CD4-positive, alpha-beta T cell (primary cell): ENCODE measurements at places on chromosomes 7 and 10. TPM values are rescaled to one million over a fixed set of nuclear protein-coding genes. Genes with fewer than 3 reads are reported as not detected.

DNA sequence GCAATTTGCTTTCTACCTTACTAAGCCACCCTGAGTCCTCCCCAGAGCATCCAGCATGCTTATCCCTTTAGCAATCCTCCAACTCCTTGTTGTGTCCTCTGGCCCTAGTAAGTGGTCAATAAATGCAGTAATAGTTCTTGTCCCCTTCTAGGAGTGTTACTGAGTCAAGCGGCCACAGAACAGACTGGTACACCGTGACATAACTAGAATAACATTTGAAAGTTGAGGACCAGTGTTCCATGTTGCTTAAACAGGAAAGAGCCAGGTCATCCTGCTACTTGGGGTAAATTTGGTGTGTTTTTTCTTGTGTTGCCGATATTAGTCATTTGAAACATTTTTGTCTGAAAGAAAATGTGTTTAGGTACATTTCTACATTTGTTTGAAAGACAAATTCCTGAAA, 4.8 kb upstream of the CDK6 start:
- no peak for DNase-seq

DNA sequence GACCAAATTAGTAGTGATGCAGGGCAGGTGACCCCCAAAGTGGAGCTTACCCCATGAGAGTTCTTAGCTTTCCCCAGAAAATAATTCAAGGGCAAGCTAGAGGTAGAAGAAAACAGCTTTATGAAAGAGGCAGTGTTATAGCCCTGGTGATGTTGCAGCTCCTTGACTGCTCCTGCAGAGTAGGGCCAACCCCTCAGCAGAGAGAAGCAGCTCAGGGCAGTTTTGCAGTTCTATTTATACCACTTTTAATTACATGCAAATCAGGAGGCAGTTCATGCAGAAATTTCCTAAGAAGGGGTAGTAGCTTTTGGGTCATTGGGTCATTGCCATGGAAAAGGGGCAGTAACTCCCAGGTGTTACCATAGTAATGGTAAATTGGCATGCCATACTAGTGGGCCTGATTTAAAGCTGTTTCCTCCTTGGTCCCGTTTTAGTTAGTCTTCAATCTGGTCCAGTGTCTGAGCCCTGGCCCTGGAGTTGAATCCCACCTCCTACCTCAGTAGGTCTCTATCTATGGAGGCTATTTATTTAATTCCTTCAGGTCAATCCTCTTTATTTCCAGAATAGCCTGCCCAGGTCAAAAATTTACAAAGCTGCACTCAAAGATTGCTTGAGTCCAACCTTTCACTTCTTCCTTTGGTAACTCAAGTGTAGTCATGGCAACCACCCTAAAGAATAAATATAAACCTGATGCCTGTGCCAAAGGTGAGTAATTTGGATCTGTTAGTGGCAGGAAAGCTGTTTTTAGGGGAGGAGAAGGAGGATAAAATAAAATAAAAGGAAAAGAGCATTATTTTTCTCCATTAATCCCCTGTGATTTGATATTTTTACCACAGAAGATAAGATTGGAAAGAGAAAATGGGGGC, 29.5 kb downstream of the PLXDC2 start:
- no peak for DNase-seq

GRCh38 chr7:150801946-150802771, 1.6 kb downstream of the TMEM176A start:
- DNase-seq = no peak

GRCh38 chr7:33423646-33424020, 294.3 kb downstream of the BBS9 start:
- no peak for DNase-seq

DNA sequence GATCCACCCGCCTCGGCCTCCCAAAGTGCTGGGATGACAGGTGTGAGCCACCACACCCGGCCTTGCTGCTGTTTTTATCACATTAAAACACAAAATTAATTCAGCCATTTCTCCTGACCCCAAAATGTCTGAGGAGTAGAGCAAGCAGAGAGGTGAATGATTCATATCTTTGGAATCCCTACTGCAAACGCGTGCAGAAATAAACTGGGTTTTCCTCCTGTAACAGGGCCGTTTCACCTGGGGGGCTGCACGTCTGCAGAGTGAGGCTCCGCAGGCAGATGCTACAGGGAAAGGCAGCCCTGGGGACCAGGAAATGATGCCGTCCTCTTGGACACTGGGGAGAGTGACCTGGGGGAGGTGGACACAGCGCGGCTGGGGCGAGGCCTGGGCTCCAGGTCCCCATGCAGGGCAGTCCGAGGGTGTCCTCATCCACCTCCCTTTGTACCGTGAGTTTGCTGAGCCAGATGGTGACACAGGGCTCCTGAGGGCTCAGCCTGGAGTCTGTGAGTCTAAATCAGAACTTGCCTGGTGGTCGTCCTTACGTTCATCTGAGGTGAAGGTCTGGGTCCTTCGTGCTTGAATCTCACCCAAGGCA, 41.9 kb downstream of the PDGFA start:
- DNase-seq = no peak

DNA sequence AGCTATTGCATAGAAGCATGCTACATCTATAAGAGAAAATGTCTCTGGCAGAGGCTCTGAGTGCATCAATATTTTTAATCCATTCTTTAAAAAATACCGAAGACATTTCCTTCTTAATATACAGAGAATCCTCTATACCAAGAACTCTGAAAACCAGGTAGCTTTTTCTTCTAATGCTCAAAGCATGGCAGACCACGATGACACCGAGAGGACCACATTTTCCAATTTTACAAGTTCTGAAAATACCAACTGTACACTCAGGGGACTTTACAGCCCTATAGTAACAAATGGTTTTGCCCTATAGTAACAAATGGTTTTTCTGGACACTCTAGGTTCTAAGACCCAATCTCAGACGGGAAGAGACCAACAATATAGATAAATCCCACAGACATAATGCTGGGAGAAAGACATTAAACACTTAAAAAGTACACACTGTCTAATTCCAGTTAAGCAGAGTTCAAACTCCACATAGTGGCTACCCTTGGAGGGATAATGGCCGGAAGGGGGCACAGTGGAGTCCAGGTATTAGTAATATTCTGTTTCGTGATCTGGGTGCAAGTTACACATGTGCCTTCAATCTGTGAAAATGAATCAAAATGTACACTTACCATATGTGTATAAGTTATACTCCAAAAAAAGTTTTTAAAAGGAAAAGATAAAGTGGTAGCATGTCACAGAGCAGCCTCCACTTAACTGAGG, 26.2 kb downstream of the CCDC6 start:
- no peak for DNase-seq

GRCh38 chr7:142327628-142328405, 70.0 kb upstream of the PRSS58 start:
- no peak for DNase-seq

- no peak for DNase-seq
These were observed 58.7 kb upstream of the GDF10 start for GRCh38 chr10:47241256-47241655.

Gene PNLIP
- total RNA-seq = not detected

- no peak for DNase-seq
These were observed 3.0 kb downstream of the GDI2 start for GRCh38 chr10:5810225-5810624.

Gene NACAD
- total RNA-seq = 0.14 TPM

- DNase-seq = no peak
These were observed 30.5 kb upstream of the GHITM start for GRCh38 chr10:84108797-84109196.

GRCh38 chr7:24706211-24707170, 50.8 kb downstream of the GSDME start:
- DNase-seq = no peak

DNA sequence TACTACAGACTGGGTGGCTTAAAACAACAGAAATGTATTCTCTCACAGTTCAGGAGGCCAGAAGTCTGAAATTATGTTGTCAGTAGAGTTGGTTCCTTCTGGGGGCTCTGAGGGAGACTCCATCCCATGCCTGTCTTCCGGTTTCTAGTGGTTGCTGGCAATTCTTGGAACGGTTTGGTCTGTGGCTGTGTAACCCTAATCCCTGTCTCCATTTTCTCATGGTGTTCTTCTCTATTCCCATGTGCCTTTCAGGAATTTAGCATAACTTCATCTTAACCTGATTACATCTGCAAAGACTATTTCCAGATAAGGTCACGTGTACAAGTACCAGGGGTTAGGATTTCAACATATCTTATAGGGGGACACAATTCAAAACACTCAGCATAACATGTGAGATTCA, 73.2 kb downstream of the FAM241B start:
- no peak for DNase-seq

DNA sequence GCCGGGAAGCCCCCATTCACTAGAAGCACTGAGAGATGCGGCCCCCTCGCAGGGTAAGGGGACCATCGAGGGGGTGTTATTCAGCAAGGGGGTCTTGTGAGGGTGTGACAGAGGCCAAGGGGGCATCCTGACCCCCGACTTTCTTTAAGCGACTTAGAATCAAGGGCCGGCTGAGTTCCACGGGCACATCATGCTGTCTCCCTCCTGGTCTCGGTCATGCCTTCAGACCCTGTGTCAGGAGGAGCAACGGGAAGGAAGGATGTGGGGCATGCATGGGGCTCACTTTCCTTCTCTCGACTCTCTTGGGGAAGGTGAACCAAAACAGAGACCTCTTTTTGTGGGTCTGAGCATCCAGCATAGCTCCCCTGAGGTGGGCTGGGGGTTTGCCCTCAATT, 2.5 kb downstream of the ACSL5 start:
- DNase-seq = no peak

- DNase-seq = no peak
These were observed 71.5 kb downstream of the CARD11 start for GRCh38 chr7:2971914-2972834.

GRCh38 chr10:129048513-129048912, 418.5 kb upstream of the MGMT start:
- no peak for DNase-seq

Gene GPR15LG
- total RNA-seq = not detected

DNA sequence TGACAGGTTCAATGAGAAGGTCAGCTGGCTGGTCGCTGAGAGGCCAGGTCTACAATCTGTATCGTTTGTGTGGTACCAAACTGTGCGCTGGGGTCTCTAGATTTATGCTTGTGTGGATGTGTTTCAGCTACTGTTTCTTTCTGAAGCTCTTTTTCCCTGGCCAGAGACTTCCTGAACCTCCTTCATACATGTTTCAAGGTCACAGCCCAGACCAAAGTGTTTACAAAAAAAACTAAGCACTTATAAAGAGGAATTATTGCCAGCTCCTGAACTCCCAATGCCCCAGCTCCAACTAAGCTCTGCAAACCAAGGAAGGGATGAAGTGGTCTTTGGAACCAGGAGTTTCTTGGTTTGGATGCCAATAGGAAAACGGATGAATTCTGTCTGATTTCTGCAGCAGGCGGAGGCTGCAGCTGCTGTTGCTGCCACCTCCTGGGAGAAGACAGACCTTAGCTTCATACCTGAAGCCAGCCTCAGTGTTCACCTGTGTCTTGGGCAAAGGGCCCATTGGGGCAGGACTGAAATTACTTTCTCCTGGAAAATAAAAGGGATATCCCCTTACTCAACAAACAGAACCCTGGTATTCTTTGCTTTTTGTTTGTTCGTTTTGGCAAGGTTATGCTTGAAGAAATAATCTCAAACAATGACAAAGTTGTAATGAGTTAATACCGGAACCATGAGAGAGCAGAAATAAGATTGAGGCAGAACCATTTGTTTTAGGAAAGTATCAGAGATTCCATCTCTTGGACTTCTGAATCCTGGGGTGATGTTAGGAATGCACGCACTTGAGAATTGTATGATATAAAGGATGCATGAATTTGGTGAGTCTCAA, 24.6 kb upstream of the MKLN1 start:
- DNase-seq = peak; percentile 64

DNA sequence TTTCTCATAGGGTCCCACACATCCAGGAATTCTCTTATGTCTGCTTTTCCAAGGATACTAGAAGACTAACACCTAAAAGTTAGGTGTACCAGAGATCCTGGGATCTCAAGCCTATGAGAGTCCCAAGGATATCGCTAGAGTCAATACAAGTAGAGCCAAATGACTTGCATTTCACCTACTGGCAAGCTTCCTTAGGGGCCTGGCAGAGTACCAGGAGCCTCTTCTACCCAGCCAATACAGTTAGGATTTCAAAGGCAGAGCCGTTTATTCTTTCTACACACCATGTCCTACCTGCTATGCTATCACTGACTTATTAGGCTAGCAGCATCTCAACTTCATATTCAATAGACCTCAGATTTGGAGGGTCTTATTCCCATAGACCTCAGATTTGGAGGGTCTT, 53.5 kb upstream of the UNC5B start:
- no peak for DNase-seq

Gene PVRIG
- total RNA-seq = 33.2 TPM

DNA sequence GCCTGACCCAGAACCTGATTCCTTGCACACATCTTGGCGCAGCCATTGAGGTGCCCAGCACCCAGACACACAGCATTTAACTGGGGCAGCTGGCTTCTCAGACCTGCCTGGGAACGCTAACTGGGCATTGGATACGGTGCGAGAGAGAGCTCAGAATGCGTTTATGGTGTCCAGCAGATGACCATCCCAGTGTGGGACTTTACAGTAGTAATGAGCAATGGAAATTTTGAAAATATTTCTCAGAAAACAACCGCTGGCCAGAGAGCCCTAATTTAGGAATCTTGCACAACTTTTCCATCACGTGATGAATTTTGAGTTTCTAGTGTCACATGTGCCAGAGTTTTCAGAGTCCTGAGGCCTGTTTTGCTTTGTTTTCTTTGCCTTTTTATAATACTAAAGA, 78.2 kb upstream of the SEC61G start:
- no peak for DNase-seq

DNA sequence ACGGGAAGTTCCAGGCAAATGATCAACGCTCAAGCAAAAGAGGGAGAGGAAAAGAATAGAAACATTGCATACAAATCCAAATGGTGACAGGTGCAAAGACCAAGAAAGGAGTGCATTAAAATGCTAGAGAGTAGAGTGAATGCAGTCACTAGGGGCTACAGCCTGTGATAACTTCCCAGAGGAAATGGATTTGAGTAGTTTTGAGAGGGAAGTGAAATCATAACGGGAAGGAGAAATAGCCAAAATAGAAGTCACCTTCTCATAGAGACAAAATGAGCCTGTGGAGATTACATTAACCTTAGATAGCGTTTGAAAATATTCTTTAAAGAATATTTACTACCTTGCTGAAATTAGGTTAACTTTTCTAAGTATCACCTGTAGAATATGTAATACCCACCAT, 26.5 kb downstream of the NUP42 start:
- DNase-seq = no peak

Gene BTBD16
- not detected for total RNA-seq

DNA sequence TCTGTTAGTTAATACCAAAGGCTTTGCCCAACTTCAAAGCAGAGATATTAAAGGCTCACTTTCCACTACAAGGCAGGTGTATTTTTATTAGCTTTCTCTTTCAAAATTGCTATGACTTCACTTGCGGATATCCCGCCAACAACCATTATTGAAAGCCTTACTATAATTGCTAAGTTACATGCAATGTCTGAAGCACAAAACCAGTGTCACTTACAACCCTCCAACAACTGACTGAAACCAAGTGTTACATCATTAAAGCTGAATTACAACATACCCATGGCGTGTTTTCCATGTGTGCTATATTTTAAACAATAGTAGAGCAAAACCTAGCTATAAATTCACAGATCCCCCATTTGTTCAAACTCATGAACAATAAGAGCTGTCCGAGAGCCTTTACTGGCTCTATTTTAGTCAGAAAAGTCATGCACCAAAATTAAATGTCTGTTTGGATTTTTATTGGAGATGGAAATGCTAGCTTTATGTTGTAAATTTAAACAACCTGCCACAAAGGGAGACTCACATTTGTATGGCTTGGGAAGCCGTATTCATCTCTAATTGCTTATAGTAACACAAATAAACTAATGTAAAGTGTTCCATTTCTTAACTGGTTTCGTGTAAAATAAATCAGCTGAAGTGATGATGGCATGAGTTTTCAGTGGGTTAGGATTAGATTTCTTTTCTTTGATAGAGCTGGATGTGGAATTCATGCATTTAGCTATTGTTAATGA, 227.1 kb downstream of the AGMO start:
- DNase-seq = no peak
